ENCODE measurements at places on chromosomes 1 and 21.
A peak's percentile ranks its signal among the peaks of the same experiment; 100 is the strongest.

GRCh38 chr1:91952187-91952586 is 3.0 kb downstream of the BRDT start:
- DNase-seq, result no peak

DNA sequence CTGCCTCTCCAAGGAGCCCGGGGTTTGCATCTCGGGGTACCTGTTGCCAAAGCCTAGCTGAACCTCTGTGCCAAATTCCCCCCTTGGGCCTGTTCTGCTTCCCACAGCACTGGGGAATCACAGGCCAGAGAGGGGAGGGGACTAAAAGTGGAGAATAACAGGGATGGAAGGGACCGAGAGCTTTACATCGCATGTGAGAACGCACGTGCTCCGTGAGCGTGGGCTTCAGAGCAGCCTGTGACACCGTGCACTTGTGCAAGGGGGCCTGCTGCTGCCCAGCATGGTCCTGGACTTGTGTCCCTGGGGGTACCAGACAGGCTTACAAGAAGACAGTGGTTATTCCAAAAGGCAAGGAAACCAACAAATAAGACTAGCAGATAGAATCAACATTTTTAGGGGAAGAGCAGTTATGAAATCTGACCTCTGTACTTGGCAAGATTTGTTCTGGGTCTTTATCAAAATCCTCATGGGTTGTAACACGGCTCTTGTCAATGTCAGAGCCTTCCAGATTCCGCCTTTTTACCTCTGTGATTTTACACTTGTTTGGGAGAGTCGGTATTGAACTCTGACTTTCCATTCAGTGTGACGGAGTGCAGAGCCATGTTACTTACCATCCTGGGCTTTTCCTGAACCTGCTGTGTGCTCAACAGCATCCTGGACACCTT is 36.2 kb upstream of the TNFRSF1B start:
- DNase-seq, result no peak

DNA sequence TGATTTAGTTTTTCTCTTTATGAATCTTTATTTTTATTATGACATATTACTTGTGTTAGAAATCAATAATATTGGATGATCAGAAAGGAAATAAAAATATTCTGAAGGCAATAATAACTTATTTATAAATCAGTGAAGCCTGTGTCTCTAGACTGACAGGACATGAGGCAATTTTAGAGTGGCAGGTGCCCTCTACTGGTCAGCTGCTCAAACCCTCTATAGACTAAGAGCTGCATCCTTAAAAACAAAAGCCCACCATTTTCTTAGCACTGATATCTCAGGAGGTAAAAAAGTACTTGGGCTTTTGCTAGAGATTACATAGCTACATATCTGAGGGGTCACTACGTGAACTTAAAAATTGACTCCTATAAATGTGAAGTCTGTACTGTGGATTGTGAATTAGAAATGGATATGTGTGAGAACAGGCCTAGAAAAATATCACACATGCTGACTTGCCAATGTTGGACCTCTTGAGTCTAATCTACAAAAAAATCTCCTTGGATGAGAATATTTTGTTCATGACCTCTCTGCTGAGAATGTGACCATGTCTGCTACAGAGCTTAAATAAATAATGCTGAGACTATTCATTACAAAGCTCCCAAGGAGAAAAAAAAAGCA is 597.9 kb upstream of the ADAMTS5 start:
- DNase-seq, result no peak

DNA sequence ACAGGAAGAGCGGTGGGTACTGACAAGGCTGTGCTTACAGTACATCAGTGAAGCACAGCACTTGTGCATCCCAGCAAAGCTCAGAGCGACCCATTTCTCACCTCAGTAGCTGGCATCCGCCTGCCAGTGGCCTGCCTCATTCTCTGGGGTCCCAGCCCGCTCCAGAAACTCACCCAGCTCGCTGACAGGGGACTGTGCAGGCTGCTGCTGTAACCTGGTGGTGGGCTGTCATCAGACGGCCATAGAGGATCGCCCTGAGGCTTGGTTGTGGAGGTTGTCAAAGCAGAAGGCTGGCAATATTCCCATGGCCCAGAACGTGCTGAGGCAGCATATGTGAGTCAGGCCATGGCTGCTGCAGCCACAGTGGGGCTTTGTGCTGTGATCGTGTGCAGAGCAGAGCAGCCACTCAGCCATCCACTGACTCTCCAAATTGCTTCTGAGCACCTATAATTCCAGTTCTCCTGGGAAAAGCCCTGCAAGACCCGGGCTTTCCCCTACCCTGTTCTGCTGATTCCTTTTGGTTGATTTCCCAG is 13.6 kb upstream of the GPR137B start:
- DNase-seq, result no peak

GRCh38 chr1:156781585-156782186 is 14.4 kb downstream of the PRCC start:
- DNase-seq, result no peak

DNA sequence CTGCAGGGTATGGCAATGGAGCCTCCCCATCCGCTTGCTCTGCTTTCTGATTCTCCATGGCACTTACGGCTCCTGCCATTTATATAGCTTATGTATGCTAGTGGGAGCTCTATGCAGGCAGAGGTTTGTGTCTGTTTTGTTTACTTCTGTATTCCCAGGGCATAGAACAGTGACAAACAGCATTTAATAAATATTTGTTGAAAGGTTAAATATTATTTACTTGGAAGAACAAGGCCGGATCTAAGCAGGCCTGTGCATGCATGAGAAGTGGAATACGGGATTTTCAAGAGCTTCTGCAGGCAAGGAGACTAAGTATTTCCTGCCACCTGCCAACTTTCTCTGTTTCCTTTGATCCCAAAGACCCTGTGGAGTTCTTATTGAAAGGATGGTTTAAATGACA is 90.7 kb downstream of the XCL2 start:
- no peak for DNase-seq

GRCh38 chr1:56963667-56964066 is 2.1 kb downstream of the C8B start:
- DNase-seq, result no peak

DNA sequence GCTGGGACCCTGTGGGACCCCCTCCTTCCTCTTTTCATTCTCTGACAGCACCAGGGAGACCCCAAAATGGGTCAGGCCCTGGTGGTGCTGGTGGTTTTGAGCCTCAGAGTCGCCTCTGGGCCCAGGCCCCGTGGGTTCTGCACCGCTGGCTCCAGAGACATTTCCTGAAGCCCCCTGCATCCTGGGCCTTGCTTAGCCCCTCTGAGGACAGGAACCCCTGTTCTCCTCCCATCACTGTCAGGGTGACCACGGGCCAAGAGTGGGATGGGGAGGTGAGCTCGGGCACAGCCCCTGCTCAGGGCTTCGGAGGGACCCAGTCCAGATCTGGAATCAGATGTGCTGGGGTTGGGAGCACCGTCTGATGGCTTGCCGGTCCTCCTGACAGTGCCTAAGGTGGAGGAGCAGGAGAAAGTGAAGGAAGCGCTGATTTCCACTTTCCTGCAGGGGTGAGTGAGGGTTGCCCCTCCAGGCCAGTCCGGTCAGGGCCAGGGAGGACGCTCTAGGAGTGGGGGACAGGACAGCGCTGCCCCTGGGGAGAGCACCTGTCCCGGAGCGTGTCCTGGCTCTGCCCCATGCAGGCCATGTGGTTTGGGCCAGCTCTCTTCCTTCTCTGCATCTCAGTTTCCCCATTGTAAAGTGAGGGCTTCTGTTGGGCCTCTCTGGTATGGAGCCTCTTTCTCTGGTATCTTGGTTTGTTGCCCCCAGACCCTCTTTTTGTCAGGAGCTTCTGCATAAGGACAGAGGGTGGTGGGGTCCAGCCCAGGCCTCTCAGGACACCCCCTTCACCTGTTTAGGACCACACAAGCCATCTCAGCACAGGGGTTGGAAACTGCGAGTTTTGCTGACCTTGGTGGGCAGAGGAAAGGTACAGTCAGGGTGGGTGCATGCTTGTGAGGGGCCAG is 71.0 kb downstream of the TRIM11 start:
- no peak for DNase-seq

DNA sequence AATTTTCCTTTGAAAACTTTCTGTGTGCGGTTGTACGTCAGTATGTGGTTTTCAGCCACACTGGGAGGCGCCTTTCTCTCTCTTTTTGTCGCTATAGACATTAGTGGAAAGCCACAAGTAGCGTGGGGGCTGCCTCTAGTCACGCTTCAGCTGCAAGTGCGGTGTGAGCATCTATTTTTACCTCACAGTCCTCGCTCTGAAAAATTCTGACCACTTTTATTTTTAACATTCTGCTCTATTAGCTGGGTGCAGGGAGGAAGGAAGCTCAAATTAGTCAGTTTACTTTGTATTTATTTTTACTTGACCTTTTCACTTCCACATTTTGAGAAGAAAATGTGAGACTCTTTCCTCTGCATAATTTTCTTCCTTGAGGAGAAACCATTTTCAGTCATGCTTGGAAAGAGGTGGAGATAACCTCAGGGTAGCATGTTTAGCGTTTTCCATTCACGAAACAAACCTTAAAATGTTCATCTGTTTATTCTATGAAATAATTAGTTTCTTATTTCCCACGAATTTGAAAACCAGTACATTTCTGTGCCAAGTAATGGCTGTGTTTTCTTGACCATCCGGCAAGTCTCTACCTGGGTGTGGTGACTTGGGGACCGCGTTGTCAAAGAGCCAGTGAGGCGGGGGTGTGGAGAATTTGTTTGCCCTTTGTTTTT is 35.6 kb downstream of the ADARB1 start:
- peak; percentile 20 for DNase-seq

DNA sequence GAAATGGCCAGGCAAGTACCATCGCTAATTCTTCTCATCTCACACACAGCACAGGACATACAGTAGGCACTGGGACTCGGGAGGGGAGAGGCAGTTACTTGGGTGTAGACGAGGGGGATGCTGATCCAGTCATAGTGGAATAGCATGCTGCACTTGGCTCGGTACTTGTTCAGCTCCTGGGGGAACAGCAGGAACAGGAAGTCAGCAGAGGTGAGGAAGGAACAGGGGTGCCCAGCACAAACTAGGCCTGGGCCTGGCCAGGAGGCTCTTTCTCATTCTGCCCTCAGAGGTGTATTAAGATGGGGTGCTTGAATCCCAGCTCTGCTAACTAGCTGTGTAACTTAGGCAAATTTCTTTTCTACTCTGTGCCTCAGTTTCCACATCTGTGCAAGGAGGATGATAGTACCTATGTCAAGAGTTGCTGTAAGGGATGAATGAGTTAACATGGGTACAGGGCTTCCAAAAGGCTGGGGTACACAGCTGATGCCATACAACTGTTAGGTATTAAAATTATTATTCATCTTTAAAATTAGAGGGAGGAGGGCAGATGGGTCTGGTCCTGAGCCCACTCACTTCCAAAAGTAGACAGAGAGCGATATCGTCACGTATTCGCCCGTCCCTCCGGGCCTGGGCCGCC is 2.4 kb downstream of the BEST4 start:
- DNase-seq, result no peak

- DNase-seq, result no peak
These were observed 109.5 kb upstream of the UBE2U start for GRCh38 chr1:64093941-64094340.

- DNase-seq, result no peak
These were observed 88.3 kb upstream of the IPO9 start for GRCh38 chr1:201740670-201741111.

GRCh38 chr1:244436336-244437085 is 15.2 kb downstream of the ADSS2 start:
- no peak for DNase-seq

GRCh38 chr1:229073251-229073650 is 197.7 kb upstream of the RAB4A start:
- DNase-seq, result no peak

- no peak for DNase-seq
These were observed 68.8 kb upstream of the ARID1A start for GRCh38 chr1:26626994-26627393.

GRCh38 chr21:32481875-32482408 is 69.4 kb downstream of the EVA1C start:
- no peak for DNase-seq

DNA sequence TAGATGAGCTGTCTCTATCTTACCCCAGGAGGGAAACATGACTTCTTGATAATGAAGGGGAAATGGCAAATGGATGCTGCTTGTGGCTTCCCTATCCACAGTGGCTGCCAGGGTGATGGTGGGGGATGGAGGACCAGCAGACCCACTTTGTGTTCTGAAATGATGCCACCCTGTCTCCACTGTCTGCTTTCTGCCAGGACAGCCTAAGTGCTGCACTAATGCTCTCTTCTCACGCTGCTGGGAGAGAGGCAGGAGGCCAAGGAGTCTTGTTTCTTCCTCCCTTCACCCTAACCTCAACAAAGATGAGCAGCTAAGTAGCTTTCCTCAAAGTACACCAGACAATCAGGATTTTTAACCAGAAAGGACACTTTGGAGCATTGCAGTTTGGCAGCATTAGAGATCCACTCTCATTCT is 36.6 kb downstream of the XCL1 start:
- DNase-seq, result no peak

DNA sequence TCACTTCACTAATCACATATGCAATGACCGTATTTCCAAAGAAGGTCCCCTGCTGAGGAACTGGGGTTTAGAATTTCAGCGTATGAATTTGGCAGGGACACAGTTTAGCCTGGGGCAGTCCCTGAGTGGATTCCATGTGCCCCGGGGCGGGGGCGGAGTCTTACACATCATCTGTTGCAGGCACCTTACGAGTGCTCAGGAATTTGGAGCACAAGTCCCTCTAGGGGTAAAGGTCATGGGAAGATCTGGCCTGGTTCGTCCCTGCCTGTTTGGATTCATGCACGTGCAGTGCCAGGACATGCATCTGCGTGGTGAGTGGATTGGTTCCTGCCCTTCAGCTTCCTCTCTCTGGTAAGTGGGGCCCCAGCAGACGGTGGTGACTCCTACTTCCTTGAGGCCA is 208.3 kb upstream of the C1orf174 start:
- DNase-seq, result no peak

DNA sequence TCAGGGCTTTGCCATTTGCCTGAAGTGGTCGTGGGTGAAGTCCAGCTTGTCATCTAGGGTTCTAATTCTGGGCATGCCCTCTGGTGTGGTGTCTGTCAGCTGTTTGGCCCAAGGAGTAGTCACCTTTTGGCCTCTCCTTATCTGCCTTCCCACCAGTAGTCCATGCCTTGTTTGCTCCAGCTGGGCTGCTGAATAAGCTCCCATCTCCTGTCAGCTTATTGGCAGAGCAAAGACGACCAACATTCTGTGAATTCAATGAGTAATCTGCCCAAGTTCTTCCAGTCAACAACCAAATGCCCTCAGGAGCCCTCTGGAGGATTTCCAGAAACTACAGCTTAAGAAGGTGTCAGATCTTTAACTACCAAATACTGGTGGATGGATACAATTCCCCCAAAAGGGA is 7.0 kb downstream of the BCAN start:
- DNase-seq, result no peak

GRCh38 chr1:30325085-30325935 is 398.1 kb downstream of the MATN1 start:
- no peak for DNase-seq

- DNase-seq, result peak; percentile 61
These were observed 7.2 kb upstream of the SLX9 start for GRCh38 chr21:44932408-44933181.

GRCh38 chr1:10515301-10515975 is 40.7 kb downstream of the PEX14 start:
- no peak for DNase-seq

DNA sequence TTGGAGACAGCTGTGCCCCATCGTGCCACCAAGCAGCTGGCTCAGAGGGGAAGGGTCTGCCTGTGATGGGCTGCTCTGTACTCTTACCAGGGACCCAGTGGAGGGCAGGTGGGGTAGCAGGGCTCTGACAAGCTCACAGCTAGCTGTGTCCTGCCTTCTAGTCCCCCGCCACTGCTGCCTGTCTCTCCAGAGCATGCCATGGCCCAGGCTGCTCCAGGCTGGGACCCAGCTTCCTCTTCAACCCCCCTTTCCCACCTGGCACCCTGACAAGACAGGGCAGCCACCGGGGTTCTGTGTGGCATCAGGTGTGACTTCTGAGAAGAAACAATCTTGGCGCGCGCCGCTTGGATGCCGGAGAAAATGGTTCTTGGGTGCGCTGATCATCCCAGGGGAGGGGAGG is 92.3 kb upstream of the ACTL8 start:
- DNase-seq, result no peak

Data from central memory CD4-positive, alpha-beta T cell (primary cell).